ENCODE measurements at places on chromosomes 11 and 22. TPM values are rescaled to one million over a fixed set of nuclear protein-coding genes. Genes with fewer than 3 reads are reported as not detected.

Gene PIH1D2
- 1.4 TPM for total RNA-seq

DNA sequence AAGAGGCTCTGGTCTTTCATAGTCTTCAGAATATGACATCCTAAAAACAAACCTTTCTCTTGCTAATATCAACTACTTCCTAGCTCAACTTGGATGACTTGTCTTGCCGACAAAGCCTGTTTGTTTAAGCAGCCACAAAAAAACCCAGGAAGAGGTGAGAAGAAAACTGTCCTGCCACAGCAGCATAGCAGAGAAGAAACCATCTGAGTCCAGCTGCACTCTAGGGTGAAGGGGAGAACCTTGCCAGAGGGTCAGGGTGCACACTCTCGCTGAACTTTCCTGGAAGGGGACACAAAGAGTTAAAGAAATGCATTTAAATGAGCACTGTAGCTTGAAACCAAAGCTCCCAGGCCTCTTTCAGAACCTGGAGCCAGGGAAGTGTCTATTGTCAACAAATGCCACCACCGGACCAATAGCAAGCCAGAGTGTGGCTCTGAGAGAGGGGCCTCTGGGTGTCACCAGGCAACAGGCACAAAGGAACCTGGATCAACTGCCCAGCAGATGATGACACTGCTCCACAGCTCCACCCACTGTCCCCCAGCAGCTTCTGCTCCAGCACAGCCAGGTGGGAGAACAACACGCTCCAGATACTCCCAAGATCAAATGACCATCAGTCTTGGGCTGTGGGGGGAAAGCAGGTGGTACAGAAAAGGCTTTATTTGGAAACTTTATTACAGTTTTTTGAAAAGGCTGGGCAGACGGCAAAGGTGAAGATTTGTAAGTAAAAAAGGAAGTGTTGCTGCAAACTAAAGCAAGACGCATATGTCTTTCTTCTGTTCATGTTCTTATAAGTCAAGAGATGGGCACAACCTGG lies 105.7 kb downstream of the RASSF10 start:
- no peaks in the 10 kb centered on the region for H3K4me1 ChIP-seq
- H3K27ac ChIP-seq: no peak overlapping the region
- no peak overlapping the region for H3K4me3 ChIP-seq
- peaks cover 5% of the 10 kb centered on the region for H3K27me3 ChIP-seq
- DNase-seq: no peak

Gene MS4A13
- total RNA-seq: not detected

Gene TEX12
- not detected for total RNA-seq

Gene LARGE1
- 81.2 TPM for total RNA-seq

DNA sequence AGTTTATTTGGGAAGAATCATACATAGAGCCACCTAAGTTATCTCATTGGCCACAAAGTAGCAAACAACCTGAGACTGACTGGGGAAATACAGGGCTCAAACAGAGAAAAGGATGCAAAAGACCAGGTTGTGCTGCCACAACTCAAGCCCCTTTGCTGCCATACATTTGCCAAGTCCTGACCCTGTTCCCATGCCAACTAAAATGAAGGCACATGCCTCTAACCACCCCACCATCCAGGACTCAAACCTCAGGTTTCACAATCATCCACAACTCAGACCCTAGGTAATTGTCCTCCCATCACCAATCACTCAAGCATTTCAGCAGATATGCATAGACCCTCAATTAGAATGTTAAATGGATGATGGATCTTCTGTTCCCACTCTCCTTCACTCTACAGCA lies 1.4 kb upstream of the MS4A1 start:
- H3K27me3 ChIP-seq: no peaks in the 10 kb centered on the region
- H3K27ac ChIP-seq: no peak overlapping the region
- H3K36me3 ChIP-seq: no peaks in the 10 kb centered on the region
- no peak for DNase-seq
- no peak overlapping the region for H3K4me3 ChIP-seq
- no peaks in the 10 kb centered on the region for H3K4me1 ChIP-seq

Gene MRGPRX4
- total RNA-seq: not detected

DNA sequence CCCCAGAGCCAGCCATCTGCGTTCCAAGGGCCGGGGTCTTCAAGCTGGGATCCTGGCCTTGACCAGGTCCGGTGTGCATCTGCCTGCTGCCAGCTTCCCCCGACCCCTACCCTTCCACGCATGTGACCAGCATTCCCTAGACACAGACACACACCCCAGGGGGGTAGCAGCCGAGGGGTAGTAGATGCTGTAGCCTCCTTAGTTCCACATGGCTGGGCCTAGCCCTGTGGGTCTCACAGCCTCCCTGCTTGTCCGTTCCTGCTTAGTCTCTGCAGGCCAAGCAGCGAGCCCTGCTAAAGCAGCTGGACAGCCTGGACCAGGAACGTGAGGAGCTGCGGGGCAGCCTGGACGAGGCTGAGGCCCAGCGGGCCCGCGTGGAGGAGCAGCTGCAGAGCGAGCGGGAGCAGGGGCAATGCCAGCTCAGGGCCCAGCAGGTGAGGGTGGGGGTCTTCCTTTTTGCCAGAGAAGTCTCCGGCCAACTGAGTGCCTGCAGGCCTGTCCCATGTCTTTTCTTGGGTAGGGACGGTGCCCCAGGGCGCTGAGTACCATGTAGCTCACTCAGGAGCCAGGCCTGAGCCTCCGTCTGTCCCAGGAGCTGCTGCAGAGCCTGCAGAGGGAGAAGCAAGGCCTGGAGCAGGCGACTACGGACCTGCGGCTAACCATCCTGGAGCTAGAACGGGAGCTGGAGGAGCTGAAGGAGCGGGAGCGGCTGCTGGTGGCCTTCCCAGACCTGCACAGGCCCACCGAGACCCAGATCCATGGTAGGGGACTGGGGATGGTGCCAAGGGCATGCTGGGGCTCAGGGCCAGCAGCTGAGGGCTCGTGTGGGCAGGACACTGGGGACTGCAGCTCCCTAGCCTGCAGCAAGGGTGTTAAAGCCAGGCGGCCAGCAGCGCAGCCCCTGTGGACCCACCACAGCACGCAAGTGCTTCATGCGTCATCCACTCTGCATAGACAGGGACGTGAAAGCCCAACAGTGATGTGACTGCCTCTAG lies 13.6 kb downstream of the RNF215 start:
- H3K4me1 ChIP-seq: peaks cover 27% of the 10 kb centered on the region
- H3K4me3 ChIP-seq: no peak overlapping the region
- peaks cover 17% of the 10 kb centered on the region for H3K27me3 ChIP-seq
- H3K36me3 ChIP-seq: no peaks in the 10 kb centered on the region

- no peak overlapping the region for H3K4me3 ChIP-seq
- no peak for DNase-seq
- no peak overlapping the region for H3K27ac ChIP-seq
Observed at GRCh38 chr11:111082664-111083063, 162.9 kb upstream of the POU2AF2 start.

DNA sequence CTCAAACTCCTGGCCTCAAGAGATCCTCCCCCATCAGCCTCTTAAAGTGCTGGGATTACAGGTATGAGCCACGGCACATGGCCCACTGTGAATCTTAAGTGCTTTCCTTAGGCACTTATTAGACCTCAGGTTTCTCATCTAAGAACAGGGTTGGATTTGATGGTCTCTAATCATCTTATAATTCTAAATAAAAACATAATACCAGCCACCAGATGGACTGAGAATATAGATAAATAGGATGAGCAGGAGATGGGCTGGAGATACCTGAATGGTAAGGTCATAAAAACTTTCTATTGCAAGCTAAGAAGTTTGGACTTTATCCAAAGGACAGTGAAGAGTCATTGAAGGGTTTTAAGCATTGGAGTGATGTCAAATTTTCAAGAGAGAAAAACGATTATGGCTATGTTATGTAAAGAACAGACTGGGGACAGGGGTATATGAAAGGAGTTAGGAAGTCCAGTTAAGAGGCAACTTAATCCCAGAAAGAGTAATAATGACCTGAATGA lies 85.2 kb downstream of the RELT start:
- no peak overlapping the region for H3K4me3 ChIP-seq
- peaks cover 4% of the 10 kb centered on the region for H3K4me1 ChIP-seq
- DNase-seq: no peak
- H3K27ac ChIP-seq: no peak overlapping the region
- peaks cover 7% of the 10 kb centered on the region for H3K27me3 ChIP-seq

Gene OR5A1
- total RNA-seq: not detected

DNA sequence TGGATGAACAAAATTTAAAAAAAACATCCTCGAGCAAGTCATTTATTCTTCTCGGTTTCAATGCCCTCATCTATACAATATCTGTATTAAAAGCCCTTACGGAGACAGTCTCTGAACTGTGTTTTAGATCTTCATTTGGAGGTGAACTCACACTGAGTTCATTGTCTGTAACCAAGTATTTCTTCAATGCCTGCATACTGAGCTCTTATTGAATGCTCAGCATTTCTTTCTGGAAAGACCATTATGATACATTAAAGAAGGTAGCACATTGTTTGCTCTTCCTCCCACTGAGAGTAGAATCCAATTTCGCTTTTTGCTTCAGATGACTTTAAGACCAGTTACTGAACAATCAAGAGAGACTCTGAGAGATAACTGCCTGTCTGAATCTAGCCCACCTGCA lies 1.7 kb upstream of the ANO3 start:
- H3K27ac ChIP-seq: no peak overlapping the region
- no peaks in the 10 kb centered on the region for H3K36me3 ChIP-seq
- H3K27me3 ChIP-seq: no peaks in the 10 kb centered on the region
- DNase-seq: no peak

- H3K27me3 ChIP-seq: no peaks in the 10 kb centered on the region
- no peak for DNase-seq
- no peak overlapping the region for H3K4me3 ChIP-seq
- H3K4me1 ChIP-seq: peaks cover 2% of the 10 kb centered on the region
- H3K27ac ChIP-seq: no peak overlapping the region
Observed at GRCh38 chr11:44651535-44652155, 75.1 kb upstream of the TSPAN18 start.

- no peaks in the 10 kb centered on the region for H3K36me3 ChIP-seq
- H3K4me3 ChIP-seq: no peak overlapping the region
- no peaks in the 10 kb centered on the region for H3K4me1 ChIP-seq
- no peak for DNase-seq
- H3K27me3 ChIP-seq: peaks cover 10% of the 10 kb centered on the region
Observed at GRCh38 chr11:67045314-67045713, 11.3 kb upstream of the RHOD start.

DNA sequence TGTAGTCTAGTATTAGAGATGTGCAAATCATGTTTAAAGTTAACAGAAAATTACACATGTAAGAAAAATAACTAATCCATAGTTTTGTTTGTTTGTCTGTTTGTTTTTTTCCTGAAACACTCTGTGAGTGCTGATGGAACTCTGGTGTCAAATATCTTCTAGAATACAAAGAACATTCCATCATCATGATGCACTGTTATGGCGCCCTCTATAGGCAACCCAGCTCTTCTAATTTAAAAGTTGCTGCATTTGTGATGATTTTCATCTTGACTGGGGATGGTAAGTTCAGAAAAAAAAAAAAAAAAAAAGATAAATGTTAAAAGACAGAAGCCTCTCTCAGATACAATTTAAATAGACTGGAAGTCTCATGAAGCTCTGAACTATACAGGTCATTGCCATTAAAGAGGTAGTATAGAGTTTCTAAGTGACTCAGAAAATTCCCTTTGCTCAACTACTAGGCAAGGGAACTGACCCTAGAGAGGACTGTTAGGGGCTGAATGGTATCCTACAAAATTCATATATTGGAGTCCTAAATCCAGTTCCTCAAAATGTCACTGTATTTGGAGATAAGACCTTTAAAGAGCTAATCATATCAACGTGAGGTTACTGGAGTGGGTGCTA lies 597.2 kb upstream of the ANO3 start:
- H3K27ac ChIP-seq: no peak overlapping the region
- no peaks in the 10 kb centered on the region for H3K36me3 ChIP-seq
- no peak for DNase-seq
- H3K27me3 ChIP-seq: no peaks in the 10 kb centered on the region

- H3K4me3 ChIP-seq: no peak overlapping the region
- H3K27ac ChIP-seq: no peak overlapping the region
- no peak for DNase-seq
Observed at GRCh38 chr22:44304354-44304753, 8.4 kb downstream of the SHISAL1 start.

Gene PATE2
- total RNA-seq: not detected

GRCh38 chr11:74345420-74345819 lies 34.0 kb upstream of the P4HA3 start:
- H3K4me3 ChIP-seq: no peak overlapping the region
- H3K27me3 ChIP-seq: no peaks in the 10 kb centered on the region
- peaks cover 19% of the 10 kb centered on the region for H3K36me3 ChIP-seq
- peaks cover 3% of the 10 kb centered on the region for H3K4me1 ChIP-seq
- DNase-seq: no peak

DNA sequence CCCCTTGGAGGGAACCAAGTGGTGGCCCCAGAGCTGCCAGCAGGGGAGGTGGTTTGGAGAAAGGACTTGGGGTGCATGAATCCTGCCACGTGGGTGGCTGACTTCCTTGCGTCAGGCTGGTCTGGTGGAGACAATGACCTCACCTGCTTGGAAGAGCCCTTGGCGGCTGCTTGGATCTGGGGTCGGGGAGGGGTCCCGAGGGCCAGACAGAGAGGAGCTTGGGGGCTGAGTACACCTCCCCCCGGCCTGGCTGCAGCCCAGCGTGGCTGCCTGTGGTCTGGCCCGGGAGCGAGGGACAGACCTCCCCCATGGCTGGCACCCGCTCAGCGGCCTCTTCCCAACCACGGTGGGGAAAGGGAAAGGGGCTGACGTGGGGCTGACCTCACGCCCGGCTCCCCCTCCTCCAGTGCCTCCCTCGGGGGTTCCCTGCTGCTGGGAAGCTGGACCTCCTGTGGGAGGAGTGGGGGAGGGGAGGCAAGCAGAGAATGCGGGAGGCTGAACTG lies 13.8 kb downstream of the LIF start:
- H3K4me3 ChIP-seq: no peak overlapping the region
- H3K27ac ChIP-seq: no peak overlapping the region
- DNase-seq: no peak
- H3K27me3 ChIP-seq: peaks cover 4% of the 10 kb centered on the region

Gene CPSF7
- total RNA-seq: 83.7 TPM

Gene OR52N4
- not detected for total RNA-seq

- H3K36me3 ChIP-seq: no peaks in the 10 kb centered on the region
- peaks cover 29% of the 10 kb centered on the region for H3K4me1 ChIP-seq
- H3K4me3 ChIP-seq: no peak overlapping the region
- H3K27ac ChIP-seq: peak overlapping the region; percentile 41
- DNase-seq: no peak
Observed at GRCh38 chr11:46114961-46115360, 6.3 kb downstream of the PHF21A start.

Gene POU2AF2
- total RNA-seq: not detected

DNA sequence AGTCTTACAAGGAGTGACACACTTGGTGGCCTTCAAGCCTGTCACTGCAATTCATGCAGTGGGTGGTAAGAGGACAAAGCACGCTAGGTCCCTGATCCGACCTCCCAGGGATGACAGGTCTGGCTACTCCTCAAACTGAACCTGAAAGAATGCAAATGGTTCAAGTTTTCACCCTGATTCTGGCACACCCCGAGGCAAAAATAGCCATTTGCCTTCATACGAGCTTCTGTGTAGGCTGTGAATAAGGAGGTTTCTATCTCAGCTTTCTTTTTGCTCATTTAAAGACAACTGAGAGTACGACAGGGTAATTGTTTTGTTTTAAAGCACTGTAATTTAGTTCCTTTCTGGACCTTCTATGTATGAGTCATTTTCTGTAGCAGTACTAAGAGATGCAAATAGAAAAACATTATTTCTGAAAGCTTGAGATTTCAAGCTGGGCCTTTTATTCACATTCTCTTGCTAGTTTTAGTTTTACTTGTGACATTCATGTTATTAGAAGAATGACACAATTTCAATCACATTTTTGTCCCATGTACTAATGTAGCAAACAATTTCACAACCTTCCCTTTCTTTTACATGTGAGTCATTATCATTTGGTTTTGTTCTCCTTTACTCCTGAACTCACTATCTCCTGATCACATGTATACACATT lies 56.6 kb upstream of the FDX1 start:
- no peaks in the 10 kb centered on the region for H3K27me3 ChIP-seq
- DNase-seq: no peak
- no peaks in the 10 kb centered on the region for H3K36me3 ChIP-seq
- H3K4me1 ChIP-seq: peaks cover 6% of the 10 kb centered on the region
- H3K27ac ChIP-seq: no peak overlapping the region

Data from glutamatergic neuron (in vitro differentiated cells).